ENCODE measurements at places on chromosomes 3 and 15. TPM values are rescaled to one million over a fixed set of nuclear protein-coding genes. Genes with fewer than 3 reads are reported as not detected.

DNA sequence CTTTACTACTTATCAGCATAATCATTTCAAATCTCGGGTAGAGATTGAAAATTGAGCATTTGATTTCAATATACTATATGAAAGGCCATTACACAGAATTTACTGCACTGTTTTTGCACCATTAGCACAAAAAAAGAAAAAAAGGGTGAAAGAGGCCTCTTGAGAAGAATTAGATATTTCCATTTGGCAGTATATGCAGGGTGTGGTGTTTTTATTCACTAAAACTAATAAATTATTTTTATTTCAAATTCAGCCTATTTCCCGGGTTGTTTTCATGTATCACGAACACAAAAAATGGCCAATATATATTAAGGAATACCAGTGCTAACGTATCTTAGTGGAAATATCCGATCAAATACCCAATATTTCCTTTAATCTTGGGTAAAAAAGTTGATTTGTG, 110.5 kb upstream of the TBL1XR1 start:
- no peak overlapping the region for H3K27ac ChIP-seq
- H3K27me3 ChIP-seq, result no peaks in the 10 kb centered on the region
- DNase-seq, result no peak
- no peak overlapping the region for H3K4me3 ChIP-seq

DNA sequence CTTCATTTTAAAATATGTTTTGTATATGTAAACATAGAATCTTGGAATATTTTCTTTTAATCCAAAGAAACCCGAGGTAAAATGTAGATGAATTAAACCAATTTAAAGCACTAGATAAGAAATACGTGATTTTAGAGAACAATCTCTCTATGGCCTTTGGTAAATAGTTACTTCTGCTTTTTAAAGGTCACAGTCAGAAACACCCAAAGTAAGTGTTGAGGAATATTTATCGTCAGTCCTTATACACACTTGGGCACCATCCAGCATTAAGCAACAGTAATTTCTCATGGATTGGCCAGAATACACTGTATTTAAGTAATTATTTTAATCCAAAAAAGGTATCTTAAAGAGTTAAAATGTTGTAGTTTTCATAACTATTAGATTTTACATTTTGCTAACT, 713.2 kb downstream of the NLGN1 start:
- DNase-seq, result no peak
- H3K4me1 ChIP-seq, result no peaks in the 10 kb centered on the region
- no peaks in the 10 kb centered on the region for H3K36me3 ChIP-seq
- H3K27me3 ChIP-seq, result no peaks in the 10 kb centered on the region
- H3K4me3 ChIP-seq, result no peak overlapping the region

- no peaks in the 10 kb centered on the region for H3K36me3 ChIP-seq
- peak; percentile 25 for DNase-seq
- no peaks in the 10 kb centered on the region for H3K4me1 ChIP-seq
Measured at GRCh38 chr15:78316283-78317083, 17.1 kb upstream of the SKIC8 start.

DNA sequence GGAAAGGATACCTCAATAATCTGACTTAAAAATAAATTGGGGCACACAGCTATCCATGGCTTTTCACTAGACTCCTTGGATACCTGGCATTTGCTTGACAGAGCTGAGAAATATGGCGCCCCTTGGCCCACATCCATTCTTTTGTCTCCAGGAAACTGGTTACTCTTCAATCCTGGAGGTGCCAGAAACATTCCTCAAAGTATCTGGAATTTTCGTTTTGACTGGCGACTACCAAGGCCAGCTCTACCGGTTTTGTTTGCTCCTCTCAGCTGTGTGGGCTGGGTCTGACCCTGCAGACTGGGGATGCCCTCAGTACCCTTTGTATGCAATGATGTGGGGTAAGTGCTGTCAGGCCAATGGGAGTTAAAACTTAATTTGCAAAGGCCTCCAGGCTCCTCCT, 27.0 kb downstream of the KATNBL1 start:
- no peak overlapping the region for H3K4me3 ChIP-seq
- DNase-seq, result peak; percentile 16
- H3K27me3 ChIP-seq, result no peaks in the 10 kb centered on the region
- H3K27ac ChIP-seq, result no peak overlapping the region

GRCh38 chr15:66394915-66395314, 8.2 kb downstream of the MAP2K1 start:
- peaks cover 1% of the 10 kb centered on the region for H3K4me1 ChIP-seq
- no peak overlapping the region for H3K27ac ChIP-seq
- peaks cover 7% of the 10 kb centered on the region for H3K36me3 ChIP-seq
- H3K4me3 ChIP-seq, result no peak overlapping the region
- no peaks in the 10 kb centered on the region for H3K27me3 ChIP-seq

DNA sequence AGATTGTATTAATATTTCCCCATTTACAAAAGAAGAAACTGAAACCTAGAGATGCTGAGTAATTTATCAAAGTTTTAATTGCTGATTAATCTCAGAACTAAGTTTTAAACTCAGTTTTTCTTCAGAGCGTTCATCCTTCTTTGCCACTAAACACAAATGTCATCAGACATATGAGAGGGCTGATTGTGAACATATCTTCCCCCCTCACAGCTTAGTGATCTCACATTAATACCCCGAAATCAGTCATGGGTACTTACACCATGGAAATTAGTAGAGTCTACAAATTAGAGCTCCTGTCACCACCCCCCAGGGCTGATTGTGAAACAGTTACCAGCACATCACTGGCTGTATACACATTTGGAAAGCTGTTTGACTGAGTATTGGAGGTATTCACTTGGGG, 189.3 kb upstream of the SGO1 start:
- no peak for DNase-seq
- no peaks in the 10 kb centered on the region for H3K27me3 ChIP-seq
- H3K36me3 ChIP-seq, result no peaks in the 10 kb centered on the region
- H3K4me1 ChIP-seq, result no peaks in the 10 kb centered on the region
- no peak overlapping the region for H3K4me3 ChIP-seq

- no peak overlapping the region for H3K4me3 ChIP-seq
- peaks cover 8% of the 10 kb centered on the region for H3K4me1 ChIP-seq
- peaks cover 48% of the 10 kb centered on the region for H3K36me3 ChIP-seq
- H3K27ac ChIP-seq, result no peak overlapping the region
- H3K27me3 ChIP-seq, result no peaks in the 10 kb centered on the region
Measured at GRCh38 chr3:52403955-52404354, 40.9 kb downstream of the SEMA3G start.

GRCh38 chr3:125042725-125043406, 12.9 kb downstream of the HEG1 start:
- H3K4me3 ChIP-seq, result no peak overlapping the region
- H3K4me1 ChIP-seq, result peaks cover 57% of the 10 kb centered on the region
- no peaks in the 10 kb centered on the region for H3K36me3 ChIP-seq
- H3K27me3 ChIP-seq, result no peaks in the 10 kb centered on the region
- peak overlapping the region; percentile 86 for H3K27ac ChIP-seq

DNA sequence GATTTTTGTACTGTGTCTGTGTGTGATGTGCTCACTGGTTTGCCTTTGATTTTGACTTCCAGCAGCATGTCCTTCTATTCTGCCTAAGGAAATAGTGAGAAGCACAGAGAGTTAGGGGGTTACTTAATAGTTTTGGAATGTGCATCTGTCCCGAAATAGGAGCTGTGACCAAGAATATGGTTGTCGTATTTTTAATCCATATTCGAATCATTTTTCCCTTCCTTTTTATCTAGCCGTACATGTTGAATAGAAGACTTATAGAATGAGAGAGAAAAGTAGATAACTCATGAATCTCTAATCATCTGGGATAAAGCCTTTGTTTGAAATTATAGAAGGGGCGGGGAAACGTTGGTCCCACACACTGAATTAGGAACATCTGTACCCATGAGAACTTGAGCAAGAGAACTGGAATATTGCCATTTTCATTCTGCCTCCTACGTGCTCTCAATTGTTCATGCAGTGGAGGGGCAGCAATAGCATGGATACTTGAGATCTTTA, 23.6 kb downstream of the CRTC3 start:
- H3K27ac ChIP-seq, result peak overlapping the region; percentile 91
- DNase-seq, result peak; percentile 61
- no peak overlapping the region for H3K4me3 ChIP-seq
- H3K36me3 ChIP-seq, result peaks cover 2% of the 10 kb centered on the region

DNA sequence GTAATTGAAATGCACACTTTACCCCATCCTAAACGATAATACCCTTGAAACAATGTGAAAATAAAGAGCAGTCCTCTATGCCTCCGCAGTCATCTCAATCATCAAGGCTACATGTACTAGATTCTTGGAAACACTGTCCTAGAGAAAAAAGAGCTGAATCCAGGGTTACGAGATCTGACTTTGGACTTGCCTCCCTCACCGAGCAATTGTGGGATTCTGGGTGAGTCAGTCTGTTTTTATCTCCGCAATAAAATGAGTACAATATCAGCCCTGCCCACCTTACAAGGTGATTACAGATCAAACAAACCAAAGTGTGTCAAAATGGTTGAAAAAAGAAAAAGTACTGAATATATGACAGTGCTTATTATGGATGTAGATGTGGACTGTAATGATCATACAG, 152.3 kb upstream of the SNTN start:
- DNase-seq, result no peak
- H3K4me3 ChIP-seq, result no peak overlapping the region
- no peaks in the 10 kb centered on the region for H3K36me3 ChIP-seq
- H3K27ac ChIP-seq, result no peak overlapping the region

DNA sequence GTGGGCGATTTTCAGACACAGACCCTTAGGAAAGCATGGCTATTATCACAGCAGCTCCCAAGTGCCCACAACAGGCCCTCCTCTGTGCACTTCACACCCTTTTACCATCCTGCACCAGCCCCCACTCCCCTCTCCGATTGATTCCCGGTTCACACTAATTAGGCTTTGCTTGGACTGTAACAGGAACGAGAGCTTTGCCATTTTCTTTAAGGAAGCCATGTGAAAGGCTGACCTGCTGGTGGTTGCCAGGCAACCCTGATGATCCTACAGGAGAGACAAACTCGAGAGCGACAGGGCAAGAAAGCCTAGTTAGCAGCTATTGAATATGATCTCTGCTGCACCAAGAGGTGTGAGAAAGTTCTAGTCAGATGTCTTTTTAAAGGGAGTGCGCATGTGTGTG, 28.2 kb upstream of the DET1 start:
- DNase-seq, result no peak
- H3K4me1 ChIP-seq, result peaks cover 3% of the 10 kb centered on the region

DNA sequence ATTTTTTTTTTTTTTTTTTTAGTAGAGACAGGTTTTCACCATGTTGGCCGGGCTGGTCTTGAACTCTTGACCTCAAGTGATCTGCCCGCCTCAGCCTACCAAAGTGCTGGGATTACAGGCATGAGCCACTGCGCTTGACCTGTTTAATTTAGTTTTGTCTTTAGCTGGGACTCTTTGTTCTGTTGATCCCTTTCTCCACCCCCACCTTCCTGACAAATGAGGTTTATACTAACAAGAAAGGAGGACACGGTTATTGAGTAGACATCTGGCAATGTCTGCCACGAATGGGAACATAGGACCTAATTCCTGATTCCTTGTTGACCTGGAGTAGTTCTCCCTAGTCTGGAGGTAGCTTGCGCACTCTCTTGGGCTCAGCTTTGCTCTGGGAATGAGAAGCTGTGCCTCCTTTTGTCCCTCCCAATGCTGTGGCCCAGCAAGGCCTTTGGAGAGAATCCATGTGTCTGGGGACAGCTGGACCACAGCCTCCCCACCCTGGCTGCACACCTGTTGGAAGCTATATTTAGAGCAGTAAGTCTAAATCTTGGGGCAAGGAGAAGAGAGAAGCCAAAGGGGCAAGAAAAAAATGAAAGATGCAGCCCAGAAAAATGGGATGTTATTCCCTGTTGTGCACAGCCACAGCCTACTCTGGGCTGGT, 53.2 kb upstream of the ADPGK start:
- DNase-seq, result no peak
- no peaks in the 10 kb centered on the region for H3K27me3 ChIP-seq
- no peaks in the 10 kb centered on the region for H3K36me3 ChIP-seq
- H3K4me3 ChIP-seq, result no peak overlapping the region
- no peaks in the 10 kb centered on the region for H3K4me1 ChIP-seq
- H3K27ac ChIP-seq, result no peak overlapping the region

- H3K27ac ChIP-seq, result no peak overlapping the region
- no peak overlapping the region for H3K4me3 ChIP-seq
- H3K27me3 ChIP-seq, result no peaks in the 10 kb centered on the region
- no peaks in the 10 kb centered on the region for H3K4me1 ChIP-seq
- no peak for DNase-seq
- no peaks in the 10 kb centered on the region for H3K36me3 ChIP-seq
Measured at GRCh38 chr3:127867412-127867811, 45.1 kb upstream of the MGLL start.

Gene PP2D1
- total RNA-seq, result not detected

Gene PLA2G4D
- 0.15 TPM for total RNA-seq

Gene WDR93
- total RNA-seq, result 3.8 TPM

Gene MRAS
- total RNA-seq, result 28.7 TPM

Gene CLDN18
- total RNA-seq, result 114 TPM

Gene MKRN2OS
- not detected for total RNA-seq

Gene THBS1
- total RNA-seq, result 174 TPM

Gene MAP1A
- total RNA-seq, result 8.8 TPM

Gene SERPINI2
- 4.9 TPM for total RNA-seq

Gene POC1A
- total RNA-seq, result 5.4 TPM

Gene LTF
- total RNA-seq, result 102 TPM

Gene ANKRD34C
- not detected for total RNA-seq

Gene ONECUT1
- 0.18 TPM for total RNA-seq
